Smooth muscle cell of the pulmonary artery (primary cell): ENCODE measurements at places on chromosomes 1 and 21. TPM values are rescaled to one million over a fixed set of nuclear protein-coding genes. Genes with fewer than 3 reads are reported as not detected.

USP21 gene
- total RNA-seq: 12.3 and 13.6 TPM in 2 replicates

CFAP74 gene
- total RNA-seq: not detected in 2 replicates

GUCA2A gene
- not detected in 2 replicates for total RNA-seq

LCE2C gene
- total RNA-seq: not detected in 2 replicates

CYP4Z1 gene
- total RNA-seq: not detected in 2 replicates

MCOLN3 gene
- 0.72 and 0.73 TPM in 2 replicates for total RNA-seq

CCDC24 gene
- total RNA-seq: 5.1 and 6.3 TPM in 2 replicates

ANKRD45 gene
- total RNA-seq: 0.07 TPM in 1 of 2 replicates, not detected in the other

NUP133 gene
- total RNA-seq: 28.2 and 34.7 TPM in 2 replicates

AMY1A gene
- not detected in 2 replicates for total RNA-seq

KRTAP6-1 gene
- not detected in 2 replicates for total RNA-seq

SLC22A15 gene
- total RNA-seq: 4.9 and 5.0 TPM in 2 replicates

OR2T12 gene
- not detected in 2 replicates for total RNA-seq

RRP1B gene
- 13.9 and 23.4 TPM in 2 replicates for total RNA-seq

LPAR3 gene
- 0.26 and 2.2 TPM in 2 replicates for total RNA-seq

CELA2A gene
- 0.20 TPM in 1 of 2 replicates, not detected in the other for total RNA-seq

TMEM269 gene
- 0.03 and 0.07 TPM in 2 replicates for total RNA-seq

RNU1-1 gene
- total RNA-seq: under 0.01 TPM in 2 replicates
